Stimulated activated CD8-positive, alpha-beta memory T cell treated with anti-CD3 and anti-CD28 coated beads, Interleukin-15, amount 100 ng/mL, for 4 hours (primary cell): ENCODE measurements at places on chromosomes 11 and 22.

DNA sequence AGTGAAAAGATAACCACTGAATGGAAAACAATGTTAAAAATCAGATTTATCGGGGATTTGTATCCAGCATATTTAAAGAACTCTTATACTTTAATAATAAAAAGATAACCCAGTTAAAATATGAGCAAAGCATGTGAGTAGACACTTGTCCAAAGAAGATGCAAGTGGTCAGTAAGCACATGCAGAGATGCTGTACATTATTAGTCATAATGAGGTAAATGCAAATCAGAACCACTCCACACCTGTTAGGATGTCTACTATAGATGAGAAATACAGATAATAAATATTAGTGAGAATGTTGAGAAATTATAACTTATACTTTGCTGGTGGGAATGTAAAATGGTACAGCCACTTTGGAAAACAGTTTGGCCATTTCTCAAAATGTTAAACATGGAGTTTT, 28.0 kb downstream of the QSER1 start:
- no peak for DNase-seq

- no peak for DNase-seq
Observed at GRCh38 chr11:15863411-15863810, 492.9 kb downstream of the SOX6 start.

DNA sequence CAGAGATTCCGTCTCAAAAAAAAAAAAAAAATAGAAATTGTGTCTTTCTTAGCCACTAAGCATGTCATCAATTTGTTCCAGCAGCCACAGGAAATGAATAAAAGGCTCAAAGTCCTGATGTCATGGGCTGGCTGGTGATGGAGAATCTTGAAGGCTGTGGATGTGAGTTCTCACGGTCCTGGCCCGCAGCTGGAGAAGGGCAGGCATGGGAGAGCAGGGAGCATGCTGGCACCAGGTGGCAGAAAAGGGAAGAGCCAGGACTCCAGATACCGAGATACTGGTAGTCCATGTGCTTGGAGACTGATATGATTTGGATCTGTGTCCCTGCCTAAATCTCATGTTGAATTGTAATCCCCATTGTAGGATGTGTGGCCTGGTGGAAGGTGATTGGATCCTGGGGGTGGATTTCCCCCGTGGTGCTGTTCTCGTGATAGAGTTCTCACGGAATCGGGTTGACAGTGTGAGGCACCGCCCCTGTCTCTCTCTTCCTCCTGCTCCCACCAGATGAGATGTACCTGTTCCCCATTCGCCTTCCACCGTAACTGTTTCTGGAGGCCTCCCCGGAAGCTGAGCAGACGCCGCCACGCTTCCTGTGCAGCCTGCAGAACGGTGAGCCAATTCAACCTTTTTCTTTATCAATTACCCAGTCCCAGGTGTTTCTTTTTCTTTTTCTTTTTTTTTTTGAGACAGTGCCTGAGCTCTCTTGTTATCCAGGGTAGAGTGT, 18.1 kb downstream of the MRGPRD start:
- DNase-seq = no peak

DNA sequence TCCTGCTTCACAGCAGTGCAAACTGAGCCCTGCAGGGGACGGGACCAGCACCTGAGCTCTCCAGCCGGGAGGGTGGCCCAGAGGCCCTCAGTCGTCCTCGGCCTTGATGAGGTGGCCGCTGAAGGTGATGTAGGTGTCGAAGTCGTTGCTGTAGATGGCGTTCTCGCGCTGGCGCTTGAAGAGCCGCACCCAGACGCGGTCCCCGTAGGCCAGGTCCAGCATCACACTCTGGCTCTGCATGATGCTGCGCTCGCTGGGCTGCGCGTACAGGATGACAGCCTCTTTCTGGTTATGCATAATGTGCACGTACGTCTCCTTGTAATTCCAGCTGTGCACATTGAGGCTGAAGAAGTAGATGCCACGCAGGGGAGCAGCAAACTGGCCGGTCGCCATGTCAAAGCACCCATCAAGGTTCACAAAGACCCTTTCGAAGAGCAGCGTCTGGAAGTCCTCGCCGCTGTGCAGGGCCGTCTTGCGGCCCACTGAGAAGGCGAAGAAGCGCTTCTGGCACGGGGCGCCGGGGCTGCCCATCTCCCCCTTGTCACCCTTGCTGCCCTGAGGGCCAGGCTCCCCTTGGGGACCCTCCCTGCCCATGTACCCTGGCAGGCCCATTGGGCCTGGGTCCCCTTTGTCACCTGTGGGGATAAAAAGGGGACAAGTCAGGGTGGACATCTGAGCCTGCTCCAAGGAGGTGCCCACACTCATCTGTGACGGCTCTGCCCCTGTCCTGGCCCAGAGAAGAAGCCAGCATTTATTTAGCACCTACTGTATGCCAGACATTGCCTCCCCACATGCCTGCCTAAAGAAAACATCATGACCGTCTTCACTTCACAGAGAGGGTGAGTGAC, 5.7 kb downstream of the C1QTNF6 start:
- DNase-seq = no peak

DNA sequence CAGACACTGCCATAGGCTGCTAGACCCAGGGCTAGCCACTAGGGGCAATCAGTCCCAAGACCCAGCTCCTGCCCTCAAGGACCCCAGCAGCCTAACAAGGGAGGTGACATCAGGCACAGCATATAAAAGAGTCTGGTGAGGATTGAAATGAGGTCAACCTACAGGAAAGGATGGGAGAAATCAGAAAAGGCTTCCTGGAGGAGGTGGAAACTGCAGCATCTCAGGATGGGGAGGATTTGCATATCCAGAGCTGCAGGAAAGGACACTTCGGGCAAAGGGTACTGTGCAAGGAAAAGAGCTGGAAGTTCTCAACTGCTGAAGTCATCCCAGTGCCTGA, 2.9 kb upstream of the ARFGAP2 start:
- DNase-seq = no peak

- DNase-seq = no peak
Observed at GRCh38 chr11:126628790-126629621, 273.5 kb downstream of the ST3GAL4 start.

DNA sequence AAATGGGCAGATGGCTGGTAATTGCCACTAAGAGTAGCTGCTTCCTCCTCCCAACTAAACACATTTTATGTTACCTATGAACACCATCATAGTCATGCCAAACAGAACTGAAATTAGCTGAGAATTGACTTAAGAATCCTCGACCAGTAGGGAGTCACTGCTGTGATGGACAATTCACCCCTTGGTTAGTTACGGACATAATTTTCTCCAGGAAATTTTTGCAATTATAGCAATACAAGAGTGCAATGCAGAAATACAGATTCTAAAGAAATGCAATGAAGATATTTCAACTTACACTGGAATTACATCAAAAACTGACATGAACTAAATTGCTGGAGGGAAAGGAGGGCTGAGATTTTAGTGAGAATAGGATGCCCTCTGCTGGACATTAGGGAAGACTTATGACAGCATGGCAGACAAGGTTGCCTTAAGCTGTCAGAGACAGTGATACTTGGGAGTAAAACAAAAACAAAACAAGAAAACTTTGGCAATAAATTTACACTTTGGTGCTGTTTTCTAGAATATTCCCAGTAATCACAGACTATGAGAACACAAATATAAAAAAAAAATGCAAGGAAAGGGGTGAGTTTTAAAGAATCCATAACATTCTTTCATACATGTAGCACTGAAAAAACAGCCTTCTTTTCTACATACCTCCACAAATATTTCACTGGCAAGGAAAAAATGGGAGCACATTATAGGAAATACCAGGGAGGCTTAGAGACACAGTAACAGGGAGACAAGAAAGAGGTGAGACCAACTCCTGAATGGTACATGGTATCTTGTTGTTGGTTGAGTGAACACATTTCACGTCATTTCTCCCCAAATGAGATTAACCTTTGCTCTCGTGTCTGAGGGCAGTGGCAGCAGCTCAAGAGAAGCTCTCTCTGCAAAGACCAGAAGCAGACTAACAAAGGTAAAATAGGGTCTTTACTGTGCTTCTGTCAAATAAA, 11.2 kb upstream of the PPP2R1B start:
- DNase-seq = no peak

DNA sequence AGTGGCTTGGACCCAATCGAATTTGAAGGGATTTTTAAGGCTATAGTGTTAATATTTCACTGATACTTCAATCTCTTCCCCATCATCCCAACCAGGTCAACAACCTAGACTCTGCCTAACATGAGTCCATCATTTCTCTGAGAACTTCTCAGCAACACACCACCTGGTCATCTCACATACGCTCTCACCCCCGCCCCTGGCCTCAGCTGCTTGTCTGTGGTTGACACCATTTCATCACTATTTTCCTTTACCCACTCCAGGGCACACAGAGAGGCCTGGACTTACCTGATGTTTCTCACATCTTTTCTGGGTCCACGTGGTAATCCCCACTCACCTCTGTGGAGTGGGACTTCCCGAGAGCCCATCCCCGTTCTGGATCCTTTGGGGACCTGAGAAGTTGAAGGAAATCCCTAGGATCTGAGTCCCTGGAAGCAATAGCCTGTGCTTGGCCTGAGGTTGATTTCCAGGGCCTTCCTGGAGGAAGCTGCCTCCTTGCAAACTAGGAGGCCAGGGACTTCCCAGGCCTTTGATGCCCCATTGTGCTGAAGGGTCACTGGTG, 3.2 kb downstream of the P2RX3 start:
- no peak for DNase-seq

GRCh38 chr22:48702573-48703264, 1125.0 kb downstream of the BRD1 start:
- DNase-seq = no peak

DNA sequence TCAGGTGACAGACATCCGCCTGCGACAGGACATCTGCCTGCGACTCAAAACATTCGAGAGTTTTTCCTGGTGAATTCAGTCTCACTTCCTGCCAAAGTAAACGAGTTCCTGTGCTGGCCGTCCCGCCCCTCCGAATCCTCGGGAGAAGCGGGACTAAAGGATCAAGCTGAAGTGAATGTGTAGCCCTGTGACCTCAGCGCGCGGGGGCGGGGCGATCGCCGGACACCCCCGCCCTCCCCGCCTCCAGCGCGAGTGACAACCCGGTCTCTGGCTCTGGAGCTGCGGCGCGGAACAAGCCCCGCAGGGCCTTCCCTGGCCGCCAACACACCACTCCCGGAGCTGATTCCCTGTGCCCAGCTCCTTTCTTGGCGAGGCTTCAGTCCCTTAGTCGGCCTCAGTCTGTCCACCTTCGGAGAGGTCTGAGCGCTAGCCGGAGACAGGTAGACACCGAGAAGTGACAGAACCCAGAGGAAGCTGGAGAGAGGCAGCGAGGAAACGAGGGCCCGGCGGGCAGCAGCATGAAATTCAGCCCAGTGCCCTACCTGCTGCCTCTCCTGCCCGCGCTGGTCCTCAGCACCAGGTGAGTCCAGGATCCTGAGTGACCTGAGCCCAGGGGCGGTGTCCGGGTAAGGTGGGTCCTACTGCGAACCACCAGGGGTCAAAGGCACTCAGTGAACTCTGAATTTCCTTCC, 766.4 kb upstream of the LUZP2 start:
- no peak for DNase-seq

GRCh38 chr11:65911682-65912568, 6.9 kb downstream of the C11orf68 start:
- DNase-seq = no peak

DNA sequence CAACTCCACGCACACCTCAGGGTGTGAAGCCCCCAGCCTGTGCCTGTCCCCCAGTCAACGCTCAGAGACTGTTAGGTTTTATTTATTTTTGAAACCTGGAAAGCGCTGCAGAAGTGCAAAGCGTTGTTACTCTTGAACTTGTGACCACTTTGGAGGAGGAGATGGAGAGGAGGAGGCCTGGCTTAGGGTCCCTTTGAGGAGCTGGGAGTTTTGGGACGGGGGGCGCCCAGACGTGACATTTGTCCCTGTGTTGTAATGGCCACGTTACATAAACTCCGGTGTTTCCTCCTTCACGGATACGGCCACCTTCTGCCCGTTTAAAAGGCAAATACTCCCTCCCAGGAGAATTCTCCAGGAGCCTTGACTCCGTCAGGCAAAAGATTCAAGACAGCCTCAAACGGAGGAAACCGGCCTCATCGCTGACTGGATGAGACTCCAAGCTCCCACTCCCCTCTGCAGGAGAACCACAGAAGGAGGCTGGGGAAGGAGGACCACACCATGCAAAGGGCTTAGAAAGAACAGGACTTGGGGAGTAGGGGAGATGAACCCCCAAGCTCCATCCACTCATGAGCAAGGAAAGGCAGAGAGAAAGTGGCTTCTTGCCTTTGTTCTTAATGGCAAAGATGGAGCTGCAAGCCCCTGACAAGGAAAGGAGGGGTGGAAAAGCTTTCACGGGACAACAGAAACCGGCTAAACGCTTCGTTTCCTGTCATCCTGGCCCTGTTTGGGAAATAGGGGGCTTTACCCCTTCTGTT, 630 bp downstream of the PIK3IP1 start:
- no peak for DNase-seq

DNA sequence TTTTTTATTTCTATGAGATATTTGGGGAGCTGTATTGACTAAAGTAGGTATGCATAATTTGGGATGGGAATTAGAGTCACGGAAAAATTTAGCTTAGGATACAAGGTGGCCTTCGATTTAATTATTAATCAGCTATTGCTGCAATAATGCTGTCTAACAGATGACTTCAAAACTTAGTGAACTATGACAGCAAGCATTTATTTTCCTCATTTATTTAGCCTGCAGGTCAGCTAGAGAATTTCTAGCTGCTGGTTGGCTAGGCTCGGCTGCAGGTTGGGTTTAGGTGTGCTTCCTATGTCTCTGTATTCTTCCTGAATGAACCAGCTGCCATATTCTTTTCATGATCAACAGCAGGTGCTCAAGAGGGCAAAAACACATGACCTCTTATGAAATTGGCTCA, 181.8 kb upstream of the RAG2 start:
- DNase-seq = no peak

DNA sequence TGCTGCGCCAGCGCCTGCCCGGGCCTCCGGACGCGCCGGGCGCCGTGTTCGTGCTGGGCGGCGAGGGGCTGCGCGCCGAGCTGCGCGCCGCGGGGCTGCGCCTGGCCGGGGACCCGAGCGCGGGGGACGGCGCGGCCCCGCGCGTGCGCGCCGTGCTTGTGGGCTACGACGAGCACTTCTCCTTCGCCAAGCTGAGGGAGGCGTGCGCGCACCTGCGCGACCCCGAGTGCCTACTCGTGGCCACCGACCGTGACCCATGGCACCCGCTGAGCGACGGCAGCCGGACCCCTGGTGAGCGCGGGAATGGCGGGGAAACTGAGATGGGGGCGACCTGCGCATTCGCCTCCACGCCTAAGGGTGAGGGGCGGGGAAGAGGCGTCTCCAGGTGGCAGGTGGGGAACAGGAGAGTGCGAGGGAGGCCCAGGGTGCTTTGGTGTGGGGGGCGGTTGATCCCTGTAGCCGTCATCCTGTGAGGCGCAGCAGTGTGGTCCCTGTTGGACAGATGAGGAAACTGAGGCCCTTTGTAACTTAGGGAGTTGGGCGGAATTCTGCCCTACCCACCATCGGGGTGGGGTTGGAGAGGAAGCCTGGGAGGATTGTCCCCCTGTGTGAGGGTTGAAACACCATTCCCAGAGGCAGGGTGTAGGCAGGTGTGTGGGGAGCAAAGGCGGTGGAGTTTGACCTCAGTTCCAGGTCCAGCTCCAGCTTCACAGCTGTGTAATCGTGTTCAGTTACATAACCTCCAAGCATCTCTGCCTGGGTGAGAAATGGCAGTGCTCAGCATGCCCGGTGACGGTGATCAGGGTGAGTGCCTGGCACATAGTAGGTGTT, 758 bp downstream of the PDXP start:
- no peak for DNase-seq

- no peak for DNase-seq
Observed at GRCh38 chr22:28395520-28395919, 284.1 kb downstream of the TTC28 start.
